T-helper 22 cell (primary cell): ENCODE measurements at places on chromosomes 13 and 19.

GRCh38 chr13:99661791-99662190 is 160.5 kb downstream of the TM9SF2 start:
- DNase-seq = no peak

- DNase-seq = no peak
These were observed 1.3 kb downstream of the KLK6 start for GRCh38 chr19:50967929-50968715.

DNA sequence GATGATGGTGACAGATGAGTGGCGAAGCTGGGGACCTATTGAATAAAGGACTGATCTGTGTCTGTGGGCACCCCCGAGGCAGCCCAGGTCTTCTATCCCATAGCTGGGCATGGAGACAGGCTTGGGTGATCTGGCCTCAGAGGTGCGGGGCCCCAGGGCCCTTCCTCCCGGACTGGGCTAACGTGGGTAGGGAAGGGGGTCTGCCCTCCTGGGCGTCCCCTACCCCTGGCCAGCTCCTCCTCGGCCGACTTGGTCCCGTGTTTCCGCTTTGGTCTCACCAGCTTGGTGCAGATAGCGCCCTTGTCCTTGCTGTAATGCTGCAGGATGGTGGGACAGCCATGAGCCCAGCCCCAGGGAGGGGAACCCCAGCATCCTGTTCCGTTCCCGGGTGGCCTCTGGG is 3.3 kb downstream of the MATK start:
- DNase-seq = no peak

DNA sequence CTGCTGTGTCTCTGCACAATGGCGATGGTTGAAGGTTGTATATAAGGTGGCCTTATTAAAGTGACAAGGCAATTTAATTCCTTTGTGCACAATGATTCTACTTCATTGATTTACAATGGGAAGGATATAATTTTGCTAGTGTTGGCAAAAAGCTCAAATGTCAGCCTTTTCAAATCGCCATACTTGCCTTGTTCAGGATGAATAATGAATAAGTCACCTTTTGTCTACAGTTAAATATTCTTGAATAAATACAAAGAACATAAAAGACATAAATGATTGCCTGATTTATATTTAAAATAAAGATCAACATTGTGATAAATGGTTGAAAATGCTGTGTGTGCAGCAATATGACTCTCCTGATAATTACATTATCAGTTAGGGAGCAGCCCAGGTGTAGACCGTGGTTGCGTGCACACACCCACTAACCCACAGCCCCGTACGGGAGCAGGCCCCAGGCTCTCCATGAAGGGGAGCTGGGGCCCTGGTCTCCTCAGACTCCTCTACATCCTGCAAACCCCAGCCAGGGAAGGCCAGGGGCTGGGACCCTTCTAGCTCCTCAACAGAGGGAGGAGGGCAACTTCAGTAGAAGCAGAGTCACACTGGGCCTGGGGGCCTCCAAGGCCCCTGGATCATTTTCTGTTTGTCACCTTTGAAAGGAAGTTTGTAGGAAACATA is 64.9 kb downstream of the TEX29 start:
- no peak for DNase-seq

- no peak for DNase-seq
These were observed 204.8 kb upstream of the ZNF536 start for GRCh38 chr19:30167206-30167868.
